Hepatocyte (in vitro differentiated cells): ENCODE measurements at places on chromosomes 16 and 17.
A peak's percentile ranks its signal among the peaks of the same experiment; 100 is the strongest.

- H3K27me3 ChIP-seq: no peaks in the 10 kb centered on the region
- no peak for DNase-seq
These were observed 106.5 kb downstream of the CDH8 start for GRCh38 chr16:61929776-61930175.

DNA sequence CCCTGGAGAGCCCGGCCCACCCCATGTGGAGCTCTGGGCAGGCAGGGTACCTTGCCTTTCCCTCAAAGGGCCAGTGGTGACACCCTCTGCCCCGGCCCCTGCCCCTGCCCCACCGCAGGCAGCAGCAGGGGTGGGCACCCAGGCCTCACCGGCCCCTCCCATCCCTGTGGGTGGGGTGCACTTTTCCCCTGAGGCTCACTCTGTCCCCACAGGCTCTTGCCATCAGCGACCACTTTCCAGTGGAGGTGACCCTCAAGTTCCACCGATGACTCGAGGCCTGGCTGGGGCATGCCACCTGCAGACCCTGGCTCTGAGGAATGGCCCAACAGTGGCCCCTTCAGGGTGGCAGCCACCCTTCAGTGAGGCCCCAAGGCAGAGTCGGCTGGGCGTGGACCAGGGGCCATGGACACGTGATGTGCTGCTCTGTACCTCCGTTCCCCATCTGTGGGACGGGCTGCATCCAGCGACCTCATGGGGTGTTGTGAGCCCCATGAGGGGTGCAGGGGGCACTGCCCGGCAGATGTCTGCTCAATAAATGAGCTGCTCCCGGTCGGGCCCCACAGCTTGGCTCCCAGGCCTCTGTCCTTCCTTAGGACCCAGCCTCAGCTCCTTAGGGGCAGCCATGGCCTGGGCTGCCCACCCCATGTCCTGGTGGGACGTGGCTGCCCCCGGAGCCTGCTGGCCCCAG, 2.0 kb downstream of the DNASE1L2 start:
- no peak for DNase-seq
- no peaks in the 10 kb centered on the region for H3K36me3 ChIP-seq
- H3K4me1 ChIP-seq: peaks cover 16% of the 10 kb centered on the region
- no peak overlapping the region for H3K27ac ChIP-seq
- peaks cover 26% of the 10 kb centered on the region for H3K27me3 ChIP-seq

DNA sequence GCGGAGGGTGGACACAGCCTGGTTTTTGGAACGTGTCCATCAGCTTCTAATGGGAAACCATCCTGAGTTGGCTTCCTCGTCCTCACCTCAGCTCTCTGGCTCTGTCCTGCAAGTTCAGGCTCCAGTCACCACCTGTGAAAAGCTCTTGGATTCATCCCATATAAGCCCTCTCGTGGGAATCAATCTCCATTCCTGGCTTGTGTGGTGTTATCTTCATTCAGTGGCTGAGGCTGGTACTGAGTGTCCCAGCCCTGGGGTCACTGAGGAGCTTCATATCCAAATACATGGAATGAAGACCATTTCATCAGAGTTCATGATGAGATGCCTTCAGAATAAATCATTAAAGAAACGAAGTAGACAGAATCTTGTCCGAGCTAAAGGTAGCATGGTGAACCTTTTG, 189.2 kb downstream of the RBFOX1 start:
- no peak overlapping the region for H3K27ac ChIP-seq
- no peak for DNase-seq
- H3K4me1 ChIP-seq: no peaks in the 10 kb centered on the region
- H3K27me3 ChIP-seq: no peaks in the 10 kb centered on the region

DNA sequence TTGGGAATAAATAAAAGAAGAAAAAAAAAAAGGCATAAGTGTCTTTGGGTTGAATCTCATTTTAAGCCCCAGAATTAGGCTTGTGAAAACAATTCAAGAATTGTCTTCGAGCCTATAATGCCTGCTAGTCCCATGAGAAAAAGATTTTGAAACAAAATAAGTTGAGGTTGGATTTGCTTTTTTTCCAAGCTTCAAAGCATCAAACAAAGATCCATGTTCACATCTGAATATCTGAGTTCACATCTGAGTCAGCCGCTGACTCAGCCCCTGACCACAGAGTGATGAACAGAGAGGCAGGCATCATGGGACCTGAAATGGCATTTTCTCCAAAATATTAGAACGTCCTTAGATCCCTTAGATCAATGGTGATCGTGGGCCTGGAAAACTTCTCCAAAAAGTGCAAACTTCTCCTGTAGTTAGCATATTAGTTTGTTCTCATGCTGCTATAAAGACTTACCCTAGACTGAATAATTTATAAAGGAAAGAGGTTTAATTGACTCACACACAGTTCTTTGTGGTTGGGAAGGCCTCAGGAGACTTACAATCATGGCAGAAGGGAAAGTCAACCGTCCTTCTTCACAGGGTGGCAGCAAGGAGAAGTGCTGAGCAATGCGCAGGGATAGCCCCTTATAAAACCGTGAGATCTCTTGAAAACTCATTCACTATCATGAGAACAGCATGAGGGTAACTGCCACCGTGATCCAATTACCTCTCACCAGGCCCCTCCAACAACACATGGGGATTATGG, 294.6 kb upstream of the HSBP1 start:
- peaks cover 3% of the 10 kb centered on the region for H3K27me3 ChIP-seq
- no peak for DNase-seq
- no peak overlapping the region for H3K27ac ChIP-seq

DNA sequence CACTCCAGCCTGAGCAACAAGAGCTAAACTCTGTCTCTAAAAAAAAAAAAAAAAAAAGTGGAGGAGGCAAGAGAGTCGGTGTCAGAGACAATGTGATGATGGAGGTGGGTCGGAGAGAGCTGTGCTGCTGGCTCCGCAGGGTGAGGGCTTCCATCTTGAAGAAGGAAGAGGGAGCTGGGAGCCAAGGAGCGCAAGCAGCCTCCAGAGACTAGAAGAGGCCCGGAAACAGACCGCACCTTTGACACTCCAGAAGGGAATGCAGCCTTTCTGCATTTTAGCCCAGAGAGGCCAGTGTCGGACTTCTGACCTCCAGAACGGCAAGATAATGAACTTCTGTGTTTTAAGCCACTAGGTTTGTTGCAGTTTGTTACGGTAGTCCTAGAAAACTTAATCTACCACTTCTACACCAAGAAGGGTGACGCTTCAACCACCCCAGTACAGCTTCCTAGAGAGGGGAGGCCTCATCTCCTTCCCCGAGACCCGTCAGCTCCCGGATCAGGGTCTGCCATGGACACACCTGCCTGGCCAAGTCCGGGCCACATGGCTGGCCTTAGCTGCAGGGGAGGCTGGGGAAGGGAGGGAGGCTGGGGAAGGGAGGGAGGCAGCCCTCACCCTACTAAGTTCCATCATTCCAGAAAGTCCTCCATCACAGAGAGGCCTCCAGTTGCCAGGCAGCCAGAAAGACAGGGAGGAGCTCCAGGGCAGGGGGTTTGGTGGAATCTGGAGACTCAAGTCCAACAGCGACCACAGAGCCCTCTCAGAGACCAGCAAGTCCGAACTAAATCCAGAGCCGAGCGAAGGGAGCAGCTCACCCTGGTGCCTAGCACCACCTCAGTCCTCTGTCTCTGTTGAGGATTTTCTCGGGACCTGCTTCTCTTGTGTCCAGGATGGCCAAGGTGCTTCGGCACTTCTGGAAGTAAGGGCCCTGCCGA, 13.2 kb upstream of the RBFOX3 start:
- no peak overlapping the region for H3K4me3 ChIP-seq
- H3K36me3 ChIP-seq: no peaks in the 10 kb centered on the region
- peaks cover under 1% of the 10 kb centered on the region for H3K27me3 ChIP-seq
- DNase-seq: no peak

DNA sequence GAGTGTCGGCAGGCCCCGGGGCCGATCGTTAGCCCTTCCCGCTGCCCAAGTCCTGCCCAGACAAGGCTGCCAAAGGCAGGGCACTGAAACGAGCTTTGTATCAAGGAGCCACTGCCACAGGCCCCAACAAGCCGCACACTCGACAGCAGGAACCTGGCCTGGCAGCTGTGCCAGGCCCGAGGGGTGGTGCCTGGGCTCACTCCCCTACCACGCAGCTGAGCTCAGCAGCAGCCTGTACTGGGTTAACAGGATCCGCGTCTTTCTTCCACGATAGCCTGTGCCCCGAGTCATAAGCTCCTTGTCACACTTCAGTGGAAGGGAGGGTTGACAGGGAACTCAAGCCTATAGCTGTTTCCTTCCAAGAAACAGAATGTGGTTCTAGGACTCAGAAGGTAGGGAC, 87.9 kb downstream of the ABR start:
- no peaks in the 10 kb centered on the region for H3K27me3 ChIP-seq
- no peak overlapping the region for H3K4me3 ChIP-seq
- no peak overlapping the region for H3K27ac ChIP-seq
- H3K36me3 ChIP-seq: no peaks in the 10 kb centered on the region
- peaks cover 21% of the 10 kb centered on the region for H3K4me1 ChIP-seq

GRCh38 chr17:55635253-55635914, 87.3 kb downstream of the TMEM100 start:
- no peak overlapping the region for H3K27ac ChIP-seq
- H3K4me3 ChIP-seq: no peak overlapping the region
- DNase-seq: no peak

DNA sequence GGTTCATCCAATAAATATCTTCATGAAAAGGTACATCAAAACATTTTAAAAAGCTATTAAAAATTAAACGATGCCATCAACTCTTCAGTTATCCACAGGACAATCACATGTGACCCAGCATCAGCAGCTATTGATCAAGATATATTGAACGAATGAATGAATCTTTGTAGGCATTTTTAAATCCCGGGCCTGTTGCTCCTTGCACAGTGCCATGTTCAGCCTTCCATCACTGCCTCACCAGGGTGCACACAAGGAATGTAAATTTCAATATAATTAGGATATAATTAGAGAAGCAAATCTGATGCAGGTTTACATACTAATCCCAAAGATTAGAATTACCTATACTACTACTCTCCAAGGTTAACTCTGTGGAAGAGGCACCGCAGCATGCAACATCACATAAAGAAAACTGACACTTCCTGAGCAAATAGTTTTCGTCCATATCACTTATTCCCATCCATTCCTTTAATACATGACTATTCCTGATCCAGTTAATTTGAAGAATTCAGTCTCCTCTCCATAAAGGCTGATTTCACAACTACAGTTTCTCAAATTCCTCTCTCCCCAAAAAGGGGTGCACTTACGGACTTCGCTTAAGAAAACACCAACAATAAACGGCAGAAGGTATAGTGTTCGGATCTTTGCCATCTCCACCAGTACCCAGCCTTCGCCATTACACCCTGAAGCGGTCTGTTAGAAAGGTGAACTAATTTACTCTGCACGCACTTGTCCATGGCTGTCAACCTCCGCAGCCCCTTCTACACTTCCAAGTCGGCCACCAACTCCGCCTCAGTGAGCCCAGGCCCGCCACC, 938 bp downstream of the NCOR1 start:
- H3K27ac ChIP-seq: peak overlapping the region; percentile 98
- DNase-seq: no peak
- no peaks in the 10 kb centered on the region for H3K36me3 ChIP-seq
- no peaks in the 10 kb centered on the region for H3K27me3 ChIP-seq
- H3K4me1 ChIP-seq: peaks cover 33% of the 10 kb centered on the region

GRCh38 chr16:20331635-20332034, 4.3 kb upstream of the GP2 start:
- no peak overlapping the region for H3K27ac ChIP-seq
- no peaks in the 10 kb centered on the region for H3K4me1 ChIP-seq
- DNase-seq: no peak
- H3K4me3 ChIP-seq: no peak overlapping the region
- no peaks in the 10 kb centered on the region for H3K36me3 ChIP-seq
- no peaks in the 10 kb centered on the region for H3K27me3 ChIP-seq

GRCh38 chr16:78574571-78574970, 475.1 kb downstream of the WWOX start:
- H3K4me1 ChIP-seq: no peaks in the 10 kb centered on the region
- H3K36me3 ChIP-seq: no peaks in the 10 kb centered on the region
- no peaks in the 10 kb centered on the region for H3K27me3 ChIP-seq

DNA sequence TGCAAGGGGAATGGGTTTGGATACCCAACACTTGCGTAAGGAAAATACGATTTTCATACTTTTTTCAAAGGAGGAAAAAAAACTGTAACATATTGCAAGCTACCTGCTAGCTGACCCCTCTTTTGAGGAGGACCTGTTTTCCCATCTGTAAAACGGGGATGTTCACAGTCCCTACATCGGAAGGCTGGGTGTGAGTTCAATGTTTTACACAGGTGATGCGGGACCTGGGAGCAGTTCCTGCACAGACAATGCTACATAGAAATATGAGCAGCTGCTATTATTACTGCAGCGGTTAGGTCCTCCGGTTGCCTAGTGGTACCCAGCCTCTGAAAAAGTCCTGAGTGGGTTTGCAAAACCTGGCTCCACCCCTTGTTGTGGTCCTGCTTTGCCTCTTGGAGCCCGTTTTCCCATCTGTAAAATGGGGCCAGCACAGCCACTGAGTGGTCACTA, 3.5 kb downstream of the SOCS1 start:
- peaks cover 12% of the 10 kb centered on the region for H3K4me1 ChIP-seq
- no peaks in the 10 kb centered on the region for H3K36me3 ChIP-seq
- no peak for DNase-seq
- no peak overlapping the region for H3K4me3 ChIP-seq
- H3K27ac ChIP-seq: no peak overlapping the region
- no peaks in the 10 kb centered on the region for H3K27me3 ChIP-seq

GRCh38 chr17:15510361-15510760, 42.9 kb upstream of the CDRT4 start:
- DNase-seq: no peak
- H3K27ac ChIP-seq: no peak overlapping the region
- no peak overlapping the region for H3K4me3 ChIP-seq
- H3K36me3 ChIP-seq: no peaks in the 10 kb centered on the region

DNA sequence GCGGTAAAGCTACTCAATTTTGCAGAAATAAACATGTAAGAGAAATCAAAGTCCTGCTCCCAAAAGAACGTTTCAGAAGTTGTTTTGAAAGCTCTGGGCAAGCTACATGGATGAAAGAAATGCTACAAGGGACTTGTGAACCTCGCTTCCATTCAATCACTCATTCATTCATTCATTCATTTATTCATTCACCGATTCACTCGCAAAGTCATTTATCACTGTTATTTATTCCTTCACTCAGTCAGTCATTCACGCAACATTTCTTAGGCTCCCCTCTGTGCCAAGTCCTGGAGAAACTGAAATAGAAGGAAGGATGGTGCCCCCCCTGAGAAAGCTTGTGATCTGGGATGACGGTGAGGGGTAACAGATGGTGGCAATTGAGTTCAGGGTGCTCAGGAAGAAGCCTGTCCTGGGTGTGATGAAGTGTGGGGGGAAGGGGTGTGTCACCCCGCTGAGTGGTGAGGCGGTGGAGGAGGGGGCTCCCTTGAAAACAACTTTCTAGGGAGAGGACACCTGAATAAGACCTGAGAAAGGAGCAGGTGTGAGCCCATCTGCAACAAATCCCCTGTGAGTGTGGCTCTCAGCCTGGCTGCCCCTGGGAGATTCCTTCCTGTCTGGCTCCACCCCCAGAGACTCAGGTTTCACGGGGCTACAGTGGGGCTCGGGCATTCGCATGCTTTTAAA, 36.3 kb upstream of the PRSS54 start:
- no peaks in the 10 kb centered on the region for H3K27me3 ChIP-seq
- no peaks in the 10 kb centered on the region for H3K4me1 ChIP-seq
- H3K36me3 ChIP-seq: no peaks in the 10 kb centered on the region
- no peak overlapping the region for H3K27ac ChIP-seq
